ENCODE measurements at places on chromosomes 2 and 18.
A peak's percentile ranks its signal among the peaks of the same experiment; 100 is the strongest.

- peak; percentile 54 for DNase-seq
These were observed 23.3 kb downstream of the SCG2 start for GRCh38 chr2:223578846-223579245.

GRCh38 chr2:105857076-105857740 lies 112.5 kb downstream of the NCK2 start:
- no peak for DNase-seq

- DNase-seq = peak; percentile 17
These were observed 3.0 kb upstream of the CHMP3 start for GRCh38 chr2:86566158-86566820.

GRCh38 chr18:54690198-54690597 lies 99.2 kb downstream of the DYNAP start:
- DNase-seq = peak; percentile 82

GRCh38 chr2:42636934-42637333 lies 68.5 kb downstream of the MTA3 start:
- DNase-seq = no peak
